Suppressor macrophage (primary cell): ENCODE measurements at places on chromosomes 5 and 9.

DNA sequence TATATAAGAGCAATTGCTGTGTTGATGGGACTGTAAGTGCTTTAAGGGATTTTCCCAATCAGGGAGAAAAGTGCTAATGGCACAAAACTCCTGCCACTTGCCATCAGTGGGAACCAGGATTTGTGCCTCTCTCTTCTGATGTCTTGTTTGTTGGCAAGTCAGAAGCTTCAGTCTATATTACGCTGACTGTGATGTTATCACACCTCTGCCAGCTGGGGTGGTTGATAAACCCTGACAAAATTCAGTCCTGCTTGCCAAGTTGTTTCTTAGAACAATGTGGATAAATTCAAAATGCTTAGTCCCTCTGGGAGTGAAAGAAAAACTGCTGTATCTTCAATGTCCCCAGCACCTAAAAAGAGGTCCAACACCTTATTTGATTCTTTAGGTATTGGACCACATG lies 161.4 kb upstream of the FBXL7 start:
- no peak for DNase-seq

DNA sequence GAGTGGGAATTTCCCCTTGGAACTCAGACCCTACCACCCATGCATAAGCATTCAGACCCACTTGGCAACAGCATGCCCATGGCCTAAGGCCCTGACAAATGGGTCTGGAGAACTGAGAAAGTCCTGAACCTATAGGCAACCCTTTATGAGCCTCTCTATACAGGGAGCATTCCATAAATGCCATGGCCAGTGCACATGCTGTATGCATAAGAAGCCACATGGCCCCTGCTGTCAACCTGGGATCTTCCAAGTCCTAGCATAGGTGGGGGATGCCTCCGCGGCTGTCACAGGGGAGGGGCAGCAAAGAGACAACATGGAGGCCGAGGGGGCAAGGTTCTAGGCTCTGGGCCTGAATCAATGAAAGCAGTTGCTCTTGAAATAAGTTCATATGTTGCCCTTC lies 8.2 kb upstream of the NIPAL4 start:
- no peak for DNase-seq

DNA sequence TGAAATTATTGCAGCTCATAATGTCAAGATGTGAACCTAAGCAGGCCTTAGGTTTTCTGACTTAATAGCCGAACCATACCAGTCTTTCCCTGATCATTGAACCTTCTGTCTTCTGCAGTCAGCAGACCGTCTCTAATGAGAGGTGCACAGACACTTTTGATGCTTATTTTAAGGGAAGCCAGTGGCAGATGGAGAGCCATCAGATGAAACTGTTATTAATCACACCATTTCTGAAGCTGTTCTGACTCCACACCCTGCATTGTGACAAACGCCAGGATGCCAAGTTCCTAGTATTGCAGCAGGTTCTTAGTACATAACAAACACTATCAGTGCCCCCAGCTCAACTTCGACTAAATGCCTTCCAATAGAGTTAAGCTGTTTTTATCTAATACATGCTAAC lies 43.0 kb downstream of the PIK3R1 start:
- DNase-seq: no peak

DNA sequence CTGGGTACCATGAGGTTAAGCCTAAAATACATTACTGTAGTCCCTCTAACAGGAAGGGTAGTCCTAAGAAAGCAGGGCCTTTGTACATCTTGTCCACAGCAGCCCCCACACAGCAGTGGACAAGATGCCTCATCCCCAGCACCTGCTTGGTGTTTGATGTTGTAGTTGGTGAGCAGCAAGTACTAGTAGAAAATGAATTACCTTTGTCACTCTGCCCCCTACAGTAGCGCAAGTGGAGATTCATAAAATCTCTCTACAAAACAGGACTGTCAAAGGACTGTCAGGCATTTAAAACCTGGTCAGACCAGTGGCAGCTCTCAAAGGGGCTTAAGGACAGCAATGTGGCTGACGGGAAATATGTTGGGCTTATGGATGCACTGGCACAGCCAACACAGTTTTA lies 122.5 kb downstream of the TMEM174 start:
- DNase-seq: no peak

DNA sequence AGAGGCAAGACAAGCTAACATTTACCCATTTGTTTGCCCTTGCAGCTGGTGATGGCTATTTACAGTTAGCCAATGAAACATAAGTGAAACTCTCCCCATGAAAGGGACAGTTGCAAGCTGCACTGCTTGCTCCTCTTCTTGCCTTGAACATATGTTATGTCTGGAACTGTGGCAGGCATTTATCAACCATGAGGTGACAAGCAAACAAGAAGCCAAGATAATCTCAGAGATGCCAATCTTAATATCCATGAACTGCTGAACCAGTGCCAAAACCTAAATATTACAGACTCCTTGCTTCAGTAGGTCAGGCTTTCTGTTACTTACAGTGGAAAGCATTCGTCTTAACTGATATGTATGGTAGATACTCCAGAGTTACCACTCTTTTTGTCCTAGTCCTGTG lies 133.4 kb downstream of the ACTBL2 start:
- DNase-seq: no peak

GRCh38 chr5:109865637-109866036 lies 175.9 kb downstream of the MAN2A1 start:
- no peak for DNase-seq

DNA sequence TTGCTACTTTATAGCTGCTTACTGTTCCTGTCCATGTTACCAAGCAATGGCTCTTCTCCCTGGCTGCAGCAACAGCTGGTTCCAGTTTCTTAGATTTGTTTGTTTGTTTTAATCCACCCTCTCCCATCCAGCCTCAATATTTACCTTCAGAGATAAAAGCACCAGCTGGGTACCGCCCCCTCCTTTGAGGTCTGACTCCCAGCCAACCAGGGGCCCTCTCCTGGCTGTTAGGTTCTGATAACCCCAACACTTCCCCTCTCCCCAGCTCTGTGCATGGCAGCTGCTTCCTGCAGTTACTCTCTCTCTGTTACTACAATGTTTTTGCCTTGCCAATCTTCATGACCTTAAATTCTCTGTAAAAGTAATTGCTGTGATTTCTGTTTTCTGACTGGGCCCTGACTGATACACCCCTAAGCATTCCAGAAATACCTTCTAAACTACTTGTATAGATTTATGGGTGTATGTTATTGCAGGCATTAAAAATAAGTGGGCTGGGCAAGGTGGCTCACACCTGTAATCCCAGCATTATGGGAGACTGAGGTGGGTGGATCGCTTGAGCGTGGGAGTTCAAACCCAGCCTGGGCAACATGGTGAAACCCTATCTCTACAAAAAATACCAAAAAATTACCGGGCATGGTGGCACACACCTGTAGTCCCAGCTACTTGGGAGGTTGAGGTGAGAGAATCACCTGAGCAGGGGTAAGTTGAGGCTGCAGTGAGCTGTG lies 2.6 kb upstream of the GCNT1 start:
- peak; percentile 36 for DNase-seq

DNA sequence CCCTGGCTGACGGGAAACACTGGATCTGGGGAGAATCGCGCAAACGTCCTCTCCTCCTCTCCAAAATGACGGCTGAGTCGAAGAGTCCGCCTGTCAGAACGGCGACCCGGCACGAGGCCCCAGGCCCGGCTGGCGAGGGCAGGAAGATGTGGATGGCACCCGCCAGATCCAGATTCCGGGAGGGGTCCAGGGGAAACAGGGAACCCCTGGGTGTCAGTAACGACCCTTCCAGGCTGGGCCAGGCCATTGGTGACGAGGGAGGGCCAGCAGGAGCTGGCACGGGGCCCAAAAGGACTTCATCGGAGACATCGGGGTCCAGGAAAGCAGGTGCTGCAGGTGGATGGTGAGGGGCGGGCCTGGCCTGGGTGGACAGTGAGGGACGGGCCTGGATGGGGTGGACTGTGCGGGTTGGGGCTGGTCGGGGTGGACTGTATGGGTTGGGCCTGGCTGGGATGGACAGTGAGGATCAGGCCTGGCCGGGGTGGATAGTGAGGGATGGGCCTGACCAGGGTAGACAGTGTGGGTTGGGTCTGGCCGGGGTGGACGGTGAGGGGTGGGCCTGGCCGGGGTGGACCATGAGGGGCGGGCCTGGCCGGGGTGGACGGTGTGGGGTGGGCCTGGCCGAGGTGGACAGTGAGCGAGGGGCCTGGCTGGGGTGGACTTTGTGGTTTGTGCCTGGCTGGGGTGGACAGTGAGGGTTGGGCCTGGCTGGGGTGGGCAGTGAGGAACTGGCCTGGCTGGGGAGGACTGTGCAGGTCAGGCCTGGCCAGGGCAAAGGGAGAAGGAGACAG lies 14.0 kb downstream of the SLC6A3 start:
- no peak for DNase-seq

DNA sequence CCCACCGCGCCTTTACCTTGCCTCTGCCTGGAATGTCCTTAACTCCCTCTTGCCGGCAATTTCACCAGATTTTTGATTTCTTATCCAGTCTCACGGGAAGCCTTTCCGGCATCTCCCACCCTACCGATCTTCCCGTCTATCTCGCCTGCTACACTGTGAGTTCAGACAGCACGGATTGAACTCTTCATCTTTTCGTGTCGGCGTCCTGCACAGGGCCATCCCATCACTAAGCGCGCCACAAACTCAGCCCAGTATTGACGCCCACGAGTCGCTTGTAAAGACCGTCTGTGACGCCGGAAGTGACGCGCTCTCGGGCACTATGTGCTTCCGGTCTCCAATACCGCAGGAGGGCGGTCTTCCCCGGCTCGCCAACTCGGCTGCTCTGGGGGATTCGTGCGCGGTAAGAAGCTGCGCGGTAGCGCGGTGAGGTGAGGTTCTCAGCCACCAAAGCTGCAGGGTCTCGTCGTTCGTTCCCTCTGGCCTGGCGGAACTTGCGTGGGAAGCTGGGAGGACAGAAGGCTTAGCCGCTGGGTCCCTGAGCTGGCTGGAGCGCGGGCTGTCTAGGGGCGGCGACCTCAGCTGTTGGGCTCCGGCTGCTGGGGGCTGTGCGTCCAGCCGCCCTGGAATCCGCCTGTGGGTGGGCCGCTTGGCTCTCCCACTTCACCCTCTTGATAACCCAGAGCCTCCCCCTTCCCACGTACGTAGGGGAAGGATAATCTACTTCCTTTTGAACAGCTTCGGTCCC lies at the start of gene ZCCHC9:
ZCCHC9 (plus strand) TSS at position 317 of the 745 bp plus-strand sequence. CDS start 3,171 bp downstream, outside the sequence.
- DNase-seq: peak; percentile 97

DNA sequence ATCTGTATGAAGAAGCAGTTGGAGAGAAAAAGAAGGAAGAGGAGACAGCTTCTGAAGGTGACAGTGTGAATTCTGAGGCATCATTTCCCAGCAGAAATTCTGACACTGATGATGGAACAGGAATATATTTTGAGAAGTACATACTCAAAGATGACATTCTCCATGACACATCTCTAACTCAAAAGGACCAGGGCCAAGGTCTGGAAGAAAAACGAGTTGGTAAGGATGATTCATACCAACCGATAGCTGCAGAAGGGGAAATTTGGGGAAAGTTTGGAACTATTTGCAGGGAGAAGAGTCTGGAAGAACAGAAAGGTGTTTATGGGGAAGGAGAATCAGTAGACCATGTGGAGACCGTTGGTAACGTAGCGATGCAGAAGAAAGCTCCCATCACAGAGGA lies 48.7 kb downstream of the CMYA5 start:
- no peak for DNase-seq

DNA sequence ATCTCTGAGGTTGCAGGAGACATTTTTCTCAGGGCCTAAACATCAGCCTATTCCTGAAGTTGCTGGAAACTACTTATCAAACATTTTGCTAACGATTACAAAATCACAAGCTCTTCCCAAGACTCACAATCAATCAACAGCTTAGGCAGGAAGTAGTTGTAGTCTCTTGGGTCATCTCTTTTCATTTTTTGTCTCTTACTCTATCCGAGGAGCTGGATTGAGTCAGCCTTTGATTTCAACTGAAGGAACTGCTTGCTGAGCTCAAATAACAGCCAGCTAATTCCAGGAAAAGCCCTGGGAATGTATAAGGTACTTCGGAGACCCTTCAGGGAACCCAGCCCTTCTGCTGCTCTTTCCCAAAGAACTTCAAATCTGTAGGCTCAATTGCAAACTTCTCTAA lies 398.9 kb downstream of the PLK2 start:
- no peak for DNase-seq

GRCh38 chr9:131799177-131799823 lies 59.4 kb upstream of the RAPGEF1 start:
- peak; percentile 38 for DNase-seq

GRCh38 chr9:96587338-96588315 lies 32.0 kb downstream of the CDC14B start:
- no peak for DNase-seq

GRCh38 chr5:79613549-79613948 lies 1.3 kb downstream of the TENT2 start:
- DNase-seq: peak; percentile 51

DNA sequence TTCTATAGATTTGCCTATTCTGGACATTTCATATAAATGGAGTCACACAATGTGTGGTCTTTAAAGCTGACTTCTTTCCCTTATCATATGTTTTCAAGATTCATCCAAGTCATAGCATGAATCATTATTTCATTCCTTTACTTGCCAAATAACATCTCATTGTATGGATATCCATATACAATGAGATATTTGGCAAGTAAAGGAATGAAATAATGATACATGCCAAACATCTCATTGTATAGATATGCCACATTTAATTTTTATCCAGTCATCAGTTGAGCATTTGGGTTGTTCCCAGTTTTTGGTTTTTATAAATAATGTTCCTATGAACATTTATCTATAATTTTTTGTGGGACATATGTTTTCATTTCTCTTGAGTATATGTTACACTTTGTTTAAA lies 20.5 kb upstream of the OR2K2 start:
- no peak for DNase-seq

- no peak for DNase-seq
Measured at GRCh38 chr9:12794101-12794799, 19.4 kb downstream of the LURAP1L start.

- DNase-seq: no peak
Measured at GRCh38 chr5:147445917-147446316, 64.0 kb downstream of the DPYSL3 start.

DNA sequence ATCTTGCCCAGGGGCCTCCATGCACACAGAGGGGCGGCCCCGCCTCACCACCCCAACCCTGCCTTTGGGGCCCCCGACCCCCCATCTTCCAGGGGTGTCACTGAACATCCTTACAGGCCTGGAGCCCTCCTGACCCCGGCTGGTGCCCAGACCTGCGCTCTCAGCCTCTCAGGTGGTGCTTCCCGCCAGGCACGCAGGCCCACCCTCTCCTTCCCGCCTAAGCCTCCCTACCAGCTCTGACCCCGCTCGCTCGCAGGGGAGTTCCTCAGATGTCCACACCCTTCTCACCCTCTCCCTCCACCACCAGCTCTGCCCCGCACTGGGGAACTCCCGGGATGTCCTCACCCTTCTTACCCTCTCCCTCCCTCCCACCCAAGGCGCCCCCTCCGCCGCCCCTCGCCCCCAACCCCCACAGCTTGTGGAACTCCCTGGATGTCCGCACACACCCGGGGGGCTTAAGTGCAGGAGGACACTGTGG lies 12.3 kb upstream of the QRFP start:
- no peak for DNase-seq

- peak; percentile 66 for DNase-seq
Measured at GRCh38 chr5:89293810-89294209, 410.8 kb upstream of the MEF2C start.
